ENCODE measurements at places on chromosomes 2 and 18.

GRCh38 chr2:11373096-11373495 is 28.7 kb upstream of the ROCK2 start:
- no peak for DNase-seq

- DNase-seq = no peak
These were observed 65.1 kb downstream of the INPP4A start for GRCh38 chr2:98509542-98510321.

- no peak for DNase-seq
These were observed 381.8 kb upstream of the SMIM21 start for GRCh38 chr18:75809151-75809925.

- no peak for DNase-seq
These were observed 232.1 kb downstream of the LOXHD1 start for GRCh38 chr18:46424898-46425297.

DNA sequence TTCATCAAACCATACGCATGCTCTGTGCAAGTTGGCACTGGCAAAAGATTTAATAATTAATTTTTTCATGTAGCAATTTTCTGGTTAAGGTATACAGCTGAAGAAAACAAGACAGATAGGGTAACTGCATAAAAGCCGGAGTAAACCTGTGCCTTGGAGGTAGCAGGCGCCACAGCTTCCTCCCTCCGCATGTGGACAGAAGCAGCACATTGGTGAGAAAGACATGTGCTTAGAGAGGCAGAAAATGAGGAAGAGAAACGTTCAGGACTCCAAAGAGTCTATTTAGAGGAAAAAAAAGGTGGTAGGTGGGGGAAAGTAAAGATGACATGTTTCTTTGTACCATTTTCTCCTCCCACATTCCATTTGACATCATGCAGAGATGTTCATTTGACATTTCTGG is 9.3 kb downstream of the ST6GAL2 start:
- DNase-seq = no peak

DNA sequence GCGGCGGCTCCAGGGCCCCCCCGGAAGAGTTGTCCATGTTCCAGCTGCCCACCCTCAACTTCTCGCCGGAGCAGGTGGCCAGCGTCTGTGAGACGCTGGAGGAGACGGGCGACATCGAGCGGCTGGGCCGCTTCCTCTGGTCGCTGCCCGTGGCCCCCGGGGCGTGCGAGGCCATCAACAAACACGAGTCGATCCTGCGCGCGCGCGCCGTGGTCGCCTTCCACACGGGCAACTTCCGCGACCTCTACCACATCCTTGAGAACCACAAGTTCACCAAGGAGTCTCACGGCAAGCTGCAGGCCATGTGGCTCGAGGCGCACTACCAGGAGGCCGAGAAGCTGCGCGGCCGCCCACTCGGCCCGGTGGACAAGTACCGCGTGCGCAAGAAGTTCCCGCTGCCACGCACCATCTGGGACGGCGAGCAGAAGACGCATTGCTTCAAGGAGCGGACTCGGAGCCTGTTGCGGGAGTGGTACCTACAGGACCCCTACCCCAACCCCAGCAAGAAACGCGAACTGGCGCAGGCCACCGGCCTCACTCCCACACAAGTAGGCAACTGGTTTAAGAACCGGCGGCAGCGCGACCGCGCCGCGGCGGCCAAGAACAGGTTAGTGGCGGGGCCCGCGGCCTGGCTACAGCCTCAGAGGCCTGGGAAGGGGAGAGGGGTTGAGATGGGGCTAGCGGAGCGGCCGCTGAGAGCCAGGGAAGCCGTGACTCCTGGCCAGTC is 965 bp downstream of the SIX3 start:
- DNase-seq = no peak

GRCh38 chr18:64678048-64678447 is 529.2 kb upstream of the LINC00305 start:
- no peak for DNase-seq

GRCh38 chr2:229715895-229716507 is 1.6 kb upstream of the DNER start:
- no peak for DNase-seq
